ENCODE measurements at places on chromosomes 5 and 9. TPM values are rescaled to one million over a fixed set of nuclear protein-coding genes. Genes with fewer than 3 reads are reported as not detected.

The DBH gene
- total RNA-seq, result not detected

The GRAMD2B gene
- 7.2 TPM for total RNA-seq

The HK3 gene
- total RNA-seq, result not detected

The STKLD1 gene
- 1.4 TPM for total RNA-seq

The IFNE gene
- not detected for total RNA-seq

The PTGR1 gene
- 1.0 TPM for total RNA-seq

The CLIC3 gene
- 7.8 TPM for total RNA-seq

The FSTL4 gene
- total RNA-seq, result not detected

The CTNNAL1 gene
- total RNA-seq, result 21.5 TPM

The PCA3 gene
- not detected for total RNA-seq

The PCDHA9 gene
- total RNA-seq, result not detected

The ENTREP1 gene
- not detected for total RNA-seq

The PALM2AKAP2 gene
- total RNA-seq, result not detected

The REXO4 gene
- total RNA-seq, result 27.5 TPM

The JMY gene
- 6.1 TPM for total RNA-seq

The PKN3 gene
- 9.1 TPM for total RNA-seq

The BTNL8 gene
- 1.7 TPM for total RNA-seq

The NKD2 gene
- total RNA-seq, result 6.5 TPM

The FOXE1 gene
- total RNA-seq, result not detected

The SPATA31C1 gene
- not detected for total RNA-seq

The PRSS3 gene
- not detected for total RNA-seq

The TSC1 gene
- 29.8 TPM for total RNA-seq

The PCDHA13 gene
- total RNA-seq, result not detected

The C9orf152 gene
- not detected for total RNA-seq

The FREM1 gene
- total RNA-seq, result not detected

The ZNF454 gene
- not detected for total RNA-seq

The IL5 gene
- 0.35 TPM for total RNA-seq

The C5orf52 gene
- not detected for total RNA-seq

The SH3RF2 gene
- 0.12 TPM for total RNA-seq

Measured in activated CD8-positive, alpha-beta memory T cell treated with anti-CD3 and anti-CD28 coated beads, Interleukin-2, amount 10 ng/mL, durations not matched to agents 7 days and 5 days (primary cell).